Panc1 (cell line): ENCODE measurements at places on chromosomes 6 and 20.

GRCh38 chr6:3788408-3789017, 37.0 kb upstream of the PXDC1 start:
- no peak for DNase-seq

DNA sequence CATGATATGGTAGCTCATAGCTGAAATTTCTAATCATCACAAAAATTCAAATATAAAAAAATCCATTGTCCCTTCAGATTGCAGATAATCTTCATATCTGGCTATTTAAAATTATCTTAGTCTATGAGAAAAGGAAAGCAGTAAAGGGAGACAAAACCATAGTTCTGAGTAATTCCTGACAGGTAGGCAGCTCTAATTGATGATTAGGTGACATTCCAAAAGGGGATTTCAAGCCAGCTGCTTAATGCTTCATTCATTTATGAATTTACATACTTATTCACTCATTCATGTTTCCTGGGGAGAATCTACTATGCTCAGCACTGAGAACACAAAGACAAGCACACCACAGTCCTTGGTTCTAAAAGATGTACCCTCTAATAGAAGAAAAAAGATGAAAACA, 437.1 kb downstream of the COL12A1 start:
- DNase-seq = no peak

GRCh38 chr6:154622618-154623336, 110.4 kb upstream of the SCAF8 start:
- no peak for DNase-seq

- no peak for DNase-seq
Observed at GRCh38 chr6:130075879-130076460, 57.6 kb downstream of the L3MBTL3 start.

DNA sequence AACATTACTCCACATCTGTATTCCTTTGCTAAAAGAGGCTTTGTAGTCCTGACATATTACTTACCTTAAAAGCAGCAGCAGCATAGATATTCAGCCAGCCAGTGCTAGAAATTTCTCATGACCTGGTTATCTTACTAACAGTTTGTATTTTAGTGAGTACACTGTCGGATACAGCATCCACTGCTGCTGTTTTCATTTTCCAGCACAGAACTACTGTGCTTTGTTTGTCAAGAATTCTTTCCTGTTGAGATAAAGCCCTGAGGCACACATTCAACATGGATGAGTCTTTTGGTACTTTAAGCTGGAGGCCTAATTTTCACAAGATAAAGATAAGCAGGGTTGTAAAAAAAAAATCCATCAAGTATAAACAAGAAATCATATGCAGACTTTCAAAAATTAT, 311.2 kb upstream of the OPRM1 start:
- peak; percentile 10 for DNase-seq
